ENCODE measurements at places on chromosomes 4 and X.

GRCh38 chr4:24701683-24702082 lies 93.7 kb upstream of the SOD3 start:
- no peak for DNase-seq

- DNase-seq = peak; percentile 33
Observed at GRCh38 chr4:53804719-53805118, 213.4 kb upstream of the LNX1 start.

- no peak for DNase-seq
Observed at GRCh38 chr4:153529646-153530045, 63.5 kb downstream of the TMEM131L start.

- DNase-seq = no peak
Observed at GRCh38 chr4:113540859-113541258, 220.7 kb downstream of the CAMK2D start.

GRCh38 chrX:39726771-39727170 lies 371.0 kb downstream of the BCOR start:
- peak; percentile 53 for DNase-seq

DNA sequence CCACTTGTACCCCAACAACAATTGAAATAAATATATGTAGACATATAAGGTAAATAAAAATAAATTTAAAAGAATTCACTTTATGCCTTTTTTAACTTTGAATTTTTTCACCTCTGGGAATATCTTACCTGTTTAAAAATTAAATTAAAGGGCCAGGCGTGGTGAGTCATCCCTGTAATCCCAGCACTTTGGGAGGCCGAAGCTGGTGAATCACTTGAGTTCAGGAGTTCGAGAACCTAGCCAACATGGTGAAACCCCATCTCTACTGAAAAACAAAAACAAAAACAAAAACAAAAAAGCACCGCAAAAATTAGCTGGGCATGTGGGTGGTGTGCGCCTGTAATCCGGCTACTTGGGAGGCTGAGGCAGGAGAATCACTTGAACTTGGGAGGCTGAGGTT lies 164.8 kb downstream of the AASDH start:
- DNase-seq = no peak

DNA sequence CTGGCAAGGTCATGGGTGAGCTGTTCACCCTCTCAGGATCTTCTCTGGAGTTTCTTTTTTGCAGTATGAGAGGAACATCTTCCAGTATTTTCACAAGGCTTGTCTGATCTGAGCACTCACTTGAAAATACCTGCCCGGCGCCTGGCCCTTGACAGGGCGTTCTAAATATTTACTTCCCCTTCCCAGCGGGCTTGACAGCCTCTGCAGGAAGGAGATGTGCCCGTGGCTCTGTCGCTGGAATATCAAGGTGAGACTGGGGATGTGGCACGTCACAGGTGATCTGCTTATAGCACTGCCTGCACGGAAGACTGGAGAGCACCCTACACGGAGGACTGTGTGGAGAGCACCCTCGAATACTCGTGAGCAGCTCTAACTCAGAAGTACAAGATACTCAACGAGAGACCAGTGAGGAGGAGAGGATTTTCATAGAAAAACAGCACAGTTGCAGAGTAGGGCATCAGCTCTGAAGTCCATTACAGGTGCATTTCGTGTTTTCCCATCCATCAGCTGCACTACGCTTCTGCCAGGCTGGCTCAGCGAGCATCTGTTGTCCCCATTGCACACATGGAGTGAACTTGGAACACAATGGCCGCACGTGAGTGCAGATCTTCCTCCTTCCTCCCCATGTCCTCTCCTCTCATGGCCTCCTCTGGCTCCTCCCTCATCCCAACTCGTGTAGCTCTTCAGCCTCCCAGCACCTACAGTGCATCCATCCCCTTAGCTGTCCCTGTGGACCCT lies 32.1 kb downstream of the ZBTB49 start:
- no peak for DNase-seq

DNA sequence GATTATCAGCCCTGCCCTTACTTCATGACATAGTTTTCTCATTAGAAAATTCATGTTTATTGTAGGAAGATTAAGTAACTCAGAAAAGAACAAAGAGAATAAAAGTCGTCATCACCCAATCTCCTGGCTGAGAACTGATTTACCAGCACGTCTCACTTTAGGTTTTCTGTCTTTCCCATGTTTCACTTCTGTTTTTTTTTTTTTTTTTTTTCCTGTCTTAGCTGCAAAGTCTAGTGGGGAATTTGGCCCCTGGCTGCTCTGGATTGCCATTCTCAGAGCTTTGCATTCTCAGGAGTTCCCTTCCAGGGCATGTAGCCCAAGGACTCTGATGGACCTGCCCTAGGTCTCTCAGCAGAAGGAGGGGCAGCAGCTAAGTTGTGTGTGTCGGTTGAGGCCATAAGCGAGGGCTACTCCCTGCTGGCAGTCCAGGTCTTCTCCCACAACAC lies 57.8 kb downstream of the TMEM131L start:
- DNase-seq = no peak

DNA sequence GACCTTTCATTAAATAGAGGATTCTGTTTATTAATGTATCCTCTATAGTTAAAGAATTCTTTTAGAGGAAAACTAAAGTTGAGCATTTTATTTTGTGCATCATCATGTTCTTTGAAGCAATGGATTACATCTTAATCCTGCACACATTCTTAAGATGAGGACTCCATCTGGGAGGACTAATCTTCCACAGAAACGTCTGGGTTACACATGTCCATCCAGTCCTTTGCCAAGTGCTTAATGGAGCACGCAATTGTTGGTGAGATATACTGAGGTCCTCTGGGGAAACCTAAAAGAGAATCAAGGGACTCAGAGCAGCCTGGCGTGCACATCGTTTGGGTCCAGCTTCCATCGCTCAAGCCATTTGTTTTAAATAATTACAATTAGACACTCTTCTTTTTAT lies 115.1 kb upstream of the SFRP2 start:
- no peak for DNase-seq

DNA sequence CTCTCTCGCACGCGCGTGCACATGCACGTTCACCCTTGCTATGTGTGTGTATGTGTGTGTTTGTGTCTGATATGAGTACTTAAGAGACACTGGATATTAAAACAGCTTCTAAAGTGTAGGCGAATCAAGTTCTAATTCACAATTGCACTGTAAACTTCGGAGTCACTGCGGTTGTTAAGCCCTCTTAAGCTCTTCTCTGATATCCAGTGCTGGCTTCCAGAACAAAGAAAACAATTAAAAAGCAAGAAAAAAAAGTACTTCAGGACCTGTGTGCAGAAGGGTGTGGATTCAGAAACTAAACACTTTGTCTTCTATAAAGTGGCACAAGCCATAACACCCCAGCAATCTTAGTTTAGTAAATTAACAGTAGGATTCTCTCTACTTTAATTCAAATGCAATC lies 300.2 kb downstream of the PCDH7 start:
- DNase-seq = no peak

DNA sequence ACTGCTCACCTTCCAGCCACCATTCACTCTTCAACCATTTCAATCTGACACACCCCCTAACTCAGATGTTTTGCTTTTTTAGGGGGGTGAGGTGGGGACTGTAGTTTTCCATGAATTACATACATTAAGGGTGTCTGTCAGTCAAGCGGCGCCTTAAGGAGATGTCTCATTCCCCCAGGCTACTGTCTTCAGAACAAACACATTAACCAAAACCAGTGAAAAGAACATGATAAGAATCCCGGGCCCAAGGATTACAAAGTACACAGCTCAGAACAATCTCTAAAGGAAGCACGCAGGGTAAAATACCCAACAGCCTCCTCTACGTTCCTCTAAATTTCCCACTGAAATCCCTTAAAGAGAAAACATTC lies 62.5 kb upstream of the IRF2 start:
- no peak for DNase-seq

- peak; percentile 20 for DNase-seq
Observed at GRCh38 chr4:80183250-80184052, 13.9 kb upstream of the PRDM8 start.

DNA sequence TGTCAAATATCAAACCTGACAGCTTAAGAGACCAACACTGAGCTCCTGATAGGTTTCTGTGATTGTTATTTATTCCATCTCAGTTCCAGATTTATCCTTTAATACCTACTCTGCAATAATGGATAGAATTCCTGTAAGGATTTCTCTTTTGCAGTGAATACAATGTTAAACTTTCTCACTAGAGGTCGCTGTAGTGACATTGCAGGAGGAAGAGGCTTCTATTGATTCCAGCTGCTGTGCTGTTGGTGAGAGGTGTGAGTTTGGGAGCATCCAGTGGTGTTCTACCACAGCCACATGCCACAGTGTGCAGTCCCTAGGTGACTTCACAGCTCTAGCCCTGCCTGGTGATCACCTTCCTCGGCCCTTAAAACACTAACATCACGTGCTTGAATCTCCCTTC lies 34.6 kb upstream of the DCAF8L2 start:
- DNase-seq = peak; percentile 5

GRCh38 chr4:47664051-47664826 lies 173.6 kb downstream of the CORIN start:
- no peak for DNase-seq

- no peak for DNase-seq
Observed at GRCh38 chrX:17030092-17030491, 83.6 kb downstream of the REPS2 start.

- DNase-seq = peak; percentile 35
Observed at GRCh38 chr4:155353923-155354540, 22.7 kb downstream of the MAP9 start.

- no peak for DNase-seq
Observed at GRCh38 chr4:2820216-2820982, 23.2 kb upstream of the ADD1 start.

DNA sequence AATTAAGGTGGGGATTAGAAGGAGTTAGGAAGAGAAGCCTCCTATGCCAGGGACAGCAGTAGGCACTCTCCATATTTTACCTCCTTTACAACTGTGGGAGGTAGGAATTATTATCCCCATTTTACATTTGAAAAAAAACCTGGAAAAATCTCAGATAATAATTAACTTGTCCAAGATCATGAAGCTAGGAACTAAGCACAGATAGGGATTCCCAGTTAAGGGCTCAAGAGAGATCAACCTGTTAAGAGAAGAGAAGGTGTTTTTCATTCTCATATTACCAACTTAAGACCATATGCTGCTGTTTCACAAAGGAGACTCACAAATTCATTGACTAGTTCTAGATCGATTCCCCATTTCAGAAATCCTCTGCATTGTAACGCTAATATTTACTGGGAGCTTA lies 16.1 kb upstream of the FAM47E start:
- DNase-seq = no peak

GRCh38 chr4:1470393-1470670 lies 64.1 kb upstream of the NKX1-1 start:
- DNase-seq = no peak

GRCh38 chr4:80532674-80533333 lies 197.3 kb downstream of the CFAP299 start:
- no peak for DNase-seq

DNA sequence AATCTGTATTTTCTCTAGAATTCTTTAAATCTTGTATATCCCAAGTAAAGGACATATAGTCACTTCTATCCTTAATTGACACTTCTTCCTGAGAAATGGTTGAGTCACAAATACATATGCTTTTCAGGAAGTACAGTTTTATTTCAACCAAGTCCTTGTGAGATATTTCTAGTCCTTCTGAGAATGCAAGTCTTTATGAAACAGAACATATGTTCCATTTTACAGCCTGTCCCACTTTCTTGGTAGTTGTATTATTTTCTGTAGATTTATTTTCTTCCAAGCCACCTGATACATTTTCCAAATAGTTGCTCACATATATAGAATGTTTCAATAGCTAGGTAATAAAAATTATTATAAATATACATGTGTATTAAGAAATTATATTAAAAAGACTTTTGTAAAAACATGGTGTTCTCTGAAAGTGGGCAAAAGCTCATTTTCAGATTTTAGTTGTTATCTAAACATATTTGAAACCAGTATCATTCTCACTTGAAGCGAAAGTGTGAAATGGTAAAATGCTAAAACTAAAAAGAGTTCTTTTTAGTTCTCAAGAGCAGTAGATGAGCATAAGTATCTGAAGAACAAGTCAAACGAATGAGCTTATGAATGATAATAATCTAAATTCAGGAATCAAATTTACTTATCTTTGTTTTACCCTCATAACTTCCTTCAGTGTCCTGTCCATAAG lies 468.0 kb downstream of the EPHA5 start:
- DNase-seq = no peak

DNA sequence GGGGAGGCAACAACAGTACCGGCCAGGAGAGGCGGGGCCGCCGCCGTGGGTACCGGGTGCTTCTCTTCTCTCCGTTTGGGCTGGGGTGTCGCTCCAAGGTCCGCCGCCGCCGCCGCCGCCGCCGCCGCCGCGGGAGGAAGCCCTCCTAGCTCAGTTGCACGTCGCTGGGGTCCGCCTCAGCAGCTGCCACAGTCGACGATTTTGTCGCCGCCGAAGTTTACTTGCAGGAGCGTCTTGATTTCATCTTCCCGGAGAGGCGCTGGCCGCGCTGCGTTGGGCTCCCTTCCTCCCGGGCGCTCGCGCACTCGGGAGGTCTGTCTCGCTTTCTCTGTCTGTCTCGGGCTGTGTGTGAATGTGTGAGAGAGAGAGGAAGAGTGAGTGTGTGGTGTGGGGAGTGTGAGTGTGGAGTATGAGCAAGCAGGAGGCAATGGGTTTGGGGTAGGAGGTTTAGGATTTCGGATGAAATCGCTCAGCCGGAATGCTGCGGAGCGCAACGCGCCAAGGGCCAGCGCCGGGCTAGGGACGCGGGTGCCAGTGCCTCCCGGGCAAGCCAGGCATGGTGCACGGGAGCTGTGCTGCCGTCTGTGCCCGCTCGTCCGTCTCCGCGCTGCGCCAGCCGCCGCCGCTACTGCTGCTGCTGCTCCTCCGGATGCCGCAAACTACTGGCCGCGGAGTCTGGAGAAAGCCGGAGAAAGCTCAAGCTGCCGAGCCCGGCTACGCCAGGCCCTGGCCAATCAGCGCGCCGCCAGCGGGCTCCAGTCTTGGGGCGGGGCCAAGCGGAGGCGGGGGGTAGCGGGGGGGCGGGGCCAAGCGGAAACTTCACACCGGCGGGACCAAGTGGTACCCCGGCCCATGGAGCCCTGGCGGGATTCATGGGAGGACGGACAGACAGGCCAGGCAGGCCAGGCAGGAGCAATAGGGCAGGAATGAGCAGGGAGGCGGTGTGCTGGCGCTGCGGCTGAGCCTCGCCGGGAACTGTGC lies at the start of gene PCDH19:
TSS of gene PCDH19 (minus strand) at position 664 of the 981 bp plus-strand sequence. CDS start 1,676 bp downstream, outside the sequence.
- no peak for DNase-seq

DNA sequence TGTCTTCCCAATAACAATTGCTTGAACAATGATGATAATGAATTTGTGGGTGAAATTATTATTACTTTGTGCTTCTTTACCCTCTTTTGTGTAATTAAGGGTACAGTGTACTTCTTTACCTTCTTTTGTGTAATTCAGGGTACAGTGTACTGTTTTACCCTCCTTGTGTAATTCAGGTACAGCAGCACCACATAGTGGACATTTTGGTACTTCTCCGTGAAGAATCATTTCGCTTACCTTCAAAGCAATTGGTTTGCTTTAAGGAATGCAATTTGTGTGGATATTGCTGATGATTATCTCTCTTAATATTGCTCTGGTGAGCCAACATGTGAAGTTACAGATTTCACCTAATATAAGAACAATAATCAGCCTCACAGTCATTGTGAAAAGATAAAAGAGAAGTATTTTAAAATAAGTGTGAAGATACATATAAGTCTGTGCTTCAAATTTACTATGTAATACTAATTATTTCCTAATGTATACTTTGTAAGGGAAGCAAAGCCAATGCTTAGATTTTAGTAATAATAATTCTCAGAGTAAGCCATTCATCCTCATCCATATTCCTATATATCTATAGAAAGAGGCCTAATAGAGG lies 27.2 kb upstream of the SEC24B start:
- peak; percentile 38 for DNase-seq

GRCh38 chr4:102758241-102759160 lies 2.3 kb downstream of the MANBA start:
- no peak for DNase-seq

GRCh38 chrX:25025615-25026014 lies 9.8 kb upstream of the ARX start:
- no peak for DNase-seq
